Cerebellar nuclear complex (tissue), 1 donor: ENCODE measurements at places on chromosomes 1 and 21.

DNA sequence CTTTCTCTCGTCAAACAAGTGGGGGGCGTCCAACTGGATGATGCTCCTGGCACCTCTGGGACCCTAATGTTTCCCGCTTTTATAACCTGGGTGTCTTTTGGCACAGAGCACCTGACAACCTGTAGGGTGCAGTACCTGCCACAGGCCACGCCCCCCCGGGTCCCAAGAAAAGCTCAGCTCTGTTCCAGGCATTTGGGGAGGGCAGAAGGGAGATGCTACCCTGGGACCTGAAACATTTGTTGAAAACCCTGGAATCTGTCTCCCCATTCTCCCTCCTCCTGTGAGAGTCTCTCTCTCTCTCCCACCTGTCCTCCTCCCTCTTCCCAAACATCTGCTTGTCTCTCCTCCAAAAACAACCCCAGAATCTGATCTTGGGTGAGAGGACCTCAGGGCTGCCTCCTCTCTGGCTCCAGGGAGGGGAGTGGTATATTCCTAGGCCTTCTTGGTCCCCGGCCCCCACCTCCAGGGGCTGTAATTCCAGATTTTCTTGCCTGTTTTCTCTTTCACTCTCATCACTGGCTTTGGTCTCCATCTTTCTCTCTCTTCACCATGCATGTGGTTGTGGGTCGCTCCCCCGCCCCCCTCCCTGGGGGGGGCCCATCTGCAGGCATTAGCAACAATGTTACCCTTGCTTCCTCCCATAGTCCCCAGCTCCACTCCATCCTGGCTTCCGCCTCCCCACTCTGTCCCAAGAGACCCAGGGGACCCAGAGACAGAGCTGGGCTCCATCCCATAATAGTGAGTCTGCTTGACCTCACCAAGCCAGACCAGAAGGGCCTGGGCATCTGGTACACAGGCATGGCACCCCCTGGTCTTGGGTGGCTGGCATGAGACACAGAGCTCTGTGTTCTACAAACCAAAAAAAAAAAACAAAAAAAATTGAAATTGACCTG lies 4.1 kb downstream of the AHDC1 start:
- DNase-seq: no peak

- no peak for DNase-seq
Observed at GRCh38 chr1:100597784-100598183, 59.8 kb downstream of the GPR88 start.

GRCh38 chr1:198867182-198867581 lies 228.3 kb downstream of the PTPRC start:
- no peak for DNase-seq

DNA sequence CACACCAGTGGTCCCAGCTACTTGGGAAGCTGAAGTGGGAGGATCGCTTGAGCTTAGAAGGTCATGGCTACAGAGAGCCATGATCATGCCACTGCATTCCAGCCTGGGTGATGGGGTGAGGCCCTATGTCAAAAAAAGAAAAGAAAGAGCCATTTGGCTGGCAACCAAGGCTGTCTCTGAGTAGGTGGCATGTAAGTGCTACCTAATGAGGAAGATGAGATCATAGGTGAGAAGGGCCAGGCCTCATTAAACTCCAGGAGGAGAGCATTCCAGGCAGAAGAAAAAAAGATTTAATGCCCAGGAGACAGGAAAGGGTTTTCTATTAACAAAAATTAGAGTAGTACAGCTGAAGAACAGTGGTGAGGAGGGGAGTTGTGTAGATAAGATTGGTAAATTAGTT lies 103.4 kb upstream of the ZNF678 start:
- DNase-seq: no peak

- DNase-seq: no peak
Observed at GRCh38 chr1:151377150-151377884, 4.8 kb upstream of the SELENBP1 start.

- no peak for DNase-seq
Observed at GRCh38 chr1:39044762-39045161, 18.6 kb downstream of the NDUFS5 start.

DNA sequence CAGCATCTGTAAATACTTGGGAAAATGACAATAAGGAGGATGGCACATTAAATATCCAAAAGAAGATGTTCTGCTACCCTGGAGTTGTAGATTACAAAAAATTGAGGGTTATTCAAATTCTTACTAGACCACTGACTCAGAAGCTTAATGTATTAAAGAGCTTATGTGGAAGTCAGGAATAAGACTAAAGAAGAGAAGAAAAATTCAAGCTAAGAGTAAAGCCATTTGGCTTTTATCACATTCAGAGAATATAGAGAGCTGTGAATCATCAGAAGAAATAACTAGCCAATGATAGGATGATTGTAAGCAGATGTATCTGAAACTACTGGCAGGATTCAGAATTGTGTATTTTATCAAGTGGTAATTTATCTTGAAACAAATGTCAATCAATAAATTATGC lies 237.0 kb downstream of the TBX15 start:
- DNase-seq: no peak

DNA sequence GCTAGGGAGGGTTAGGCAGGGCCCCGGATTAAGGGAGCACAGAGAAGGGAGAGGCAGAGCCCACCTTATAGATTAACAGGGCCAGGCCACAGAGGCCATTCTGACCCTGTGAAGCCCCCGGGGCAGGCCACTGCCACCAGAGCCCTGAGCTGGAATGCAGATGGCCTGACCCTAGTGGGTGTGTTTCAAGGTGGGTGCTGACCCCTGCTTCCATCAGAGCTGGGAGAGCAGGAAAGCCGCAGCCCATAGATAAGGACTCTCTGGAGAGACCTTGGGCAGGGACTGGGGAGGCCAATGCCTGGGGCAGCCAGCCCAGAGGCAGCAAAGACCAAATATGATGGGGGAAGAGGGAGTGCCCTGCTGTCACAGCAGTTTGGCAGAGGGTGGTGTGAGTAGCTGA lies 35.9 kb downstream of the NCMAP start:
- DNase-seq: no peak

GRCh38 chr1:111553196-111553595 lies 49.8 kb upstream of the ADORA3 start:
- DNase-seq: no peak

- DNase-seq: no peak
Observed at GRCh38 chr1:186066411-186066810, 308.6 kb downstream of the TPR start.

- no peak for DNase-seq
Observed at GRCh38 chr21:28982637-28983036, 10.0 kb downstream of the LTN1 start.

- DNase-seq: no peak
Observed at GRCh38 chr21:39576518-39577128, 36.1 kb upstream of the B3GALT5 start.

- DNase-seq: no peak
Observed at GRCh38 chr1:234599617-234600417, 10.2 kb downstream of the IRF2BP2 start.

- no peak for DNase-seq
Observed at GRCh38 chr1:3464649-3465025, 10.2 kb downstream of the ARHGEF16 start.

GRCh38 chr1:117654493-117655219 lies 48.8 kb downstream of the TENT5C start:
- DNase-seq: no peak

GRCh38 chr1:66327588-66327987 lies 206.4 kb upstream of the SGIP1 start:
- DNase-seq: no peak

- no peak for DNase-seq
Observed at GRCh38 chr21:20445971-20446370, 552.2 kb upstream of the NCAM2 start.

DNA sequence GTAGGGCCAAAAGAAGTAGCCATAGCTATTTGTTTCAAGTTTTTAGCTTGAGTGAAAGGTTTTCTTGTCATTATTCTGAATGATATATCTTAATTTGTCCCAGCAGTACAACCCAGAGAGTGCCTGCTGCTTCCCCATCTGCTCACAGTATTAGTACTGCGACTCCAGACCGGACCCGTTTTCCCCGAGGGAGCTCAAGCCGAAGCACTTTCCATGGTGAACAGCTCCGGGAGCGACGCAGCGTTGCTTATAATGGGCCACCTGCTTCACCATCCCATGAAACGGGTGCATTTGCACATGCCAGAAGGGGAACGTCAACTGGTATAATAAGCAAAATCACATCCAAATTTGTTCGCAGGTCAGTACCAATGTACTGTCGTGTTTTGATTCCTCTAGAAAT lies 37.2 kb upstream of the C1orf115 start:
- no peak for DNase-seq

- DNase-seq: no peak
Observed at GRCh38 chr1:245566134-245566533, 411.3 kb downstream of the KIF26B start.

DNA sequence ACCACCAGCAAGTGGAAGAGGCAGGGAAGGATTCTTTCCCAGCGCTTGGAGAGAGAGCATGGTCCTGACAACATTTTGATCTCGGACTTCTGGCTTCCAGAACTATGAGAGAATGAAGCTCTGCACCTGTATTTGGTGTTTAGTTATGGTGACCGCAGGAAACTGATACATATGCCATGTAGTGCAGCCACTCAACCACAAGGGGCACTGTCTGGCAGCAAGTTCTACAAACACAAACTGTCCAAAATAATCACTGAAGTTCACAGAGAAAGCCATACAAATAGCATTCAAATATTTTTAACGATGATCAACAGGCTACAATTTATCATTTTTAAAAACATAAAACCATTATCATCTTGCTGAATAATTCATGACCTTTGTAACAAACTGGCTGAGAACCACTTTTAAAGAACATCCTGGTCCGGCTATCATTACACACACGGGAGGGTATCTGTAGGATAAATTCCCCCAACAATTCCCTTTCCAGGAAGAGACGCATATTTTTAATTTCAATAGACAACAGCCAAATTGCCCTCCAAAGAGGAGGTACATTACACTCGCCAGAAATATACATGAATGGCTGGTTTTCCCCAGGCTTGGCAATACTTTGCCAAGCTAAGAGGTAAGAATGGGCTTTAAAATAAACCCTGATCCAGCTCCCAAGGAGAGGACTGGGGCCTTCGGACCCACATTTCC lies 9.2 kb upstream of the CBR3 start:
- no peak for DNase-seq

DNA sequence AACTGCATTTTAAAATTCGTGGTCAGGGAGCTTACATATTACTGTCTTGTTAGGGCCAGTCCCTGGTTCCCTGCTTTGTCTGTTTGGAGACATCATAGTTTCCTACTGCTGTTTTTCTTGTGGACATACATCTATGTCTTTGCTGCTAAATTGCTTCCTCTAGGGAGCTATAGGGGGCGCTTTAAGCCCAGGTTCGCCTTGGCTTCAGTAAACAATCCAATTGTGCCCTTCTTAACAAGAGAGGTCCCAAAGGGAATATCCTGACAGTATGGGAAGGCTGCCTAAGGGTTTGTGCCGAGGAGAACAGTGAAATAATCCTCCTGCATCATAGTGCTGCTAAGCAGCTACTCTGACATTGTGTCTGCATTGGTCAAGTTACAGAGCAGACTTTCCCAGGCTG lies 112.5 kb downstream of the USH2A start:
- DNase-seq: no peak

DNA sequence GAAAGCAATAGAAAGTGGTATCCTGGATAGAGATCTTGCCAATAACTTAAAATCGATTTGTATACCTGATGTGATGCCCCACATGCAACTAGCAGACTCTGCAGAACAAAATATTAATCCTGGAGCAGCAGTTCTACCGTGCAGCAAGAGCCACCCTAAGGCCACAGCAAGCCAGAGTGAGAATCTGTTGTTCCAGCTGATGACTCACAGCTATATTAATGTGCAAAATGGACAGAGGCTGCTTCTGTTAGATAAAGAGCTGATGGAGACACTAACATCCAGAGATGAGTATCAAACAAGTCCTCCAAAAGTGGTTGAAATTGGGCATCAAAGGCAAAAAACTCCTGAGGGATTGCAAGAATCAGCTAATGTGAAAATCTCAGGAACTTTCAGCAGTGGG lies 127.8 kb downstream of the MACF1 start:
- no peak for DNase-seq

DNA sequence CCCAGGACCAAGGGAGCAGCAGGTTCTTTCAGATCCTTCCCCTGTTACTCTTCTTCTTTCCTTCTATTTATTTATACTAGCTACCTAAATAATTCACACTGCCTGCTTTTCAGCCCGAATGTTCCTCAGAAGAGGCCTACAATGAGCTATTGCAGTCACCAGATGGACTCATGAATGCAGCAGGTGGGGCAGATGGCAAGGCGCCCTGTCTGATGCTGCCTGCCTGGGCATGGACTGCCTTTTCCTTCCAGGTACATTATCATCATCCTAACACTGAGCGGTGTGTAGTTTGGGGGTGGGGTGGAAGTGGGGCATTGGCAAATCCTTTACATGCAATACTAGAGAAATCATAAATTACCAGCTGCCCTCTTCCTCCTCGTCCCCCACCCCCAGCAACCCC lies 17.6 kb downstream of the ESRRG start:
- DNase-seq: no peak

DNA sequence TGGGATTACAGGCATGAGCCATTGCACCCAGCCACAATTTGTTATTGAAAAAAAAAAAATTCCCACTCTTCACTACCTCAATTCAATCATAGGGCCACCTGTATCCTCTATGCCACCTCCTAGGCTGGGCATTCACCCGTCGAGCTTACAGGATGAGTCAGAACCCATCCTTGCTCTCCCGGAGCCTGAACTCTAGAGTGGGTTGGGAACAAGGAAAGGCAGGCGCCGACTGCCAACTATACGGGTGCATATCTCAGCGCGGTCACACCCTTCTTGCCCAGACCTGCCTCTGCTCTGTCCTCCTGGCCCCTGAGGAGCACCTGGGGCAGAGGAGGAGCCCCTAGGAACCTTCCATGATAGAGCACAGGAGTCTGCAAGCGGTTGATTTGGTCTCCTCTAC lies 21.4 kb upstream of the LBR start:
- no peak for DNase-seq

DNA sequence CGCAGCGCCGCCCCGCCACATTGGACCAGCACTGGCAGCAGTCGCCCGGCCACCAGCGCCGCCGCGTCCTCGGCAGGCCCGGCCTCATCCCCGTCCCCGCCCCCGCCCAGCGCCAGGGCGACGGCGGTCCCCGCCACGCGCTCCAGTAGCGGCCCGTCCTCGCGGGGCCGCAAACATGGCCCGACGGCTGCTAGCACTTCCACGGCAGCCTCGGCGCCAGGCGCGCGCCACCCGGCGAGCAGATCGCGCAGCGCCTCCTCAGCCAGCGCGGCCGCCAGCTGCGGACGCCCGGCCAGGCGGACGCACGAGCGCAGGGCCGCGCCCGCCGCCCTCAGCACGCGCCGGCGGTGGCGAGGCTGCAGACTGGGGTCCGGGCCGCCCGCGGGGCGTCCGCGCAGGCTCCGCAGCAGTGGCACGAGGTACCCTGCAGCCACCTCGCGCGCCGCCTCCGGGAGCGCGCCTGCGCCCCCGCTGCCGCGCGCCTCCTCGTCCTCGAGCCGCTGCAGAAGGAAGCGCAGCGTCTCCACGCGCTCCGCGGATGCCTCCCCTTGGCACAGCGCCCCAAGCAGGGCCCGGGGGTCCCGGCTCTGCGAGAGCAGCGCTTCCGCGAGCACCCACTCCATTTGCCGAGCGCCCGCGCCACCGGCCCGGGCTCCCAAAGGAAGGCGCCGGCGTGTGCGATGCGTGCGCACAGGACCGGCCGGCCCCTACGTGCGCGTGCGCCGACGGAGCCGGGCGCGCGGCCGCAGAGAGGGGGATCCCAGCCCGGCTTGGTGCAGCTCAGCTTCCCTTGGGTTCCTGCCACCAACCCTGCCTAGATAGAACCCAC lies at the start of gene TARBP1:
Gene TARBP1, minus strand, starts transcription at position 699 of the 829 bp plus-strand sequence. Its CDS starts 76 bp downstream, at position 623.
- no peak for DNase-seq

- DNase-seq: no peak
Observed at GRCh38 chr1:190494451-190494850, 16.8 kb upstream of the BRINP3 start.
